Smooth muscle cell of bladder (primary cell): ENCODE measurements at places on chromosomes 5 and 9. TPM values are rescaled to one million over a fixed set of nuclear protein-coding genes. Genes with fewer than 3 reads are reported as not detected.

The P4HA2 gene
- 243 and 574 TPM in 2 replicates for total RNA-seq

The GAPT gene
- total RNA-seq = not detected in 2 replicates

The EGR1 gene
- 0.85 and 1.9 TPM in 2 replicates for total RNA-seq

The ADCY2 gene
- 0.14 and 0.65 TPM in 2 replicates for total RNA-seq

The AGXT2 gene
- total RNA-seq = not detected in 2 replicates

The BAAT gene
- not detected in 2 replicates for total RNA-seq
